ENCODE measurements at places on chromosomes 11 and 22. TPM values are rescaled to one million over a fixed set of nuclear protein-coding genes. Genes with fewer than 3 reads are reported as not detected.

Gene XKR3
- not detected for total RNA-seq

DNA sequence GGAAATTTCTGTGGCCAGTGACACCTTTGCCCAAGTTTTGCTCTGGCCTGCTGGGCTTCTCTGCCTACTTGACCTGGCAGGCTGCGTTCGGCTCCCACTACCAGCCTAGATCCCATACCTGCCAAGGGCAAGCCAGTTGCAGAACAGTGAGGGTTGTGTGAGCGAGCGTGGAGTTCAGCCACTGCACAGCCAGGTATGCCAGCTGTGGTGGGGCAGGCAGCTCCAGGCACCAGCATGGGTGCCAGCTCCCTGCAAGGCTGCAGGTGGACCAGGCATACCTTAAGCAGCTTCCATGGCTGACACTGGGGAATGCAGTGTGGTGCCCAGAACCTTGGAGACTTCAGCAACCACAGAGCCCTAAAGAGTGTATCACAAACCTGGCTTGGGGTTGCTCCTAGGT lies 133.5 kb downstream of the LDLRAD3 start:
- no peak for DNase-seq

- peak; percentile 83 for DNase-seq
These were observed 1.8 kb upstream of the DUSP8 start for GRCh38 chr11:1573903-1574237.

Gene RASGRP2
- 12.3 TPM for total RNA-seq

- DNase-seq = peak; percentile 14
These were observed 3.9 kb upstream of the NUP50 start for GRCh38 chr22:45159652-45160462.
